ENCODE measurements at places on chromosomes 7 and 10.

- DNase-seq = no peak
Measured at GRCh38 chr7:102106625-102107024, 180.0 kb upstream of the SH2B2 start.

DNA sequence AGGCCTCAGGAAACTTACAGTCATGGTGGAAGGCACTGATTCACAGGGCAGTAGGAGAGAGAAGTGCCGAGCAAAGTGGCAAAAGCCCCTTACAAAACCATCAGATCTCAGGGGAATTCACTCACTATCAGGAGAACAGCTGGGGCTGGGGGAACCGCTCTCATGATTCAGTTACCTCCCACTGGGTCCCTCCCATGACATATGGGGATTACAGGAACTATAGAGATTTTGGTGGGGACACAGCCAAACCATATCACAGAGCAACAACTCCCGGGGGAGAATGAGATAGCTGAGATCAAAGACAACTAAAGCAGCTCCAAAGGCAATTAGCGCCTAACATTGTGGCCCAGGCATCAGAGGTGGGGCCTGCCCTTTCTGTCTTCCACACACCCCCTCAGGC, 85.4 kb upstream of the VOPP1 start:
- no peak for DNase-seq

DNA sequence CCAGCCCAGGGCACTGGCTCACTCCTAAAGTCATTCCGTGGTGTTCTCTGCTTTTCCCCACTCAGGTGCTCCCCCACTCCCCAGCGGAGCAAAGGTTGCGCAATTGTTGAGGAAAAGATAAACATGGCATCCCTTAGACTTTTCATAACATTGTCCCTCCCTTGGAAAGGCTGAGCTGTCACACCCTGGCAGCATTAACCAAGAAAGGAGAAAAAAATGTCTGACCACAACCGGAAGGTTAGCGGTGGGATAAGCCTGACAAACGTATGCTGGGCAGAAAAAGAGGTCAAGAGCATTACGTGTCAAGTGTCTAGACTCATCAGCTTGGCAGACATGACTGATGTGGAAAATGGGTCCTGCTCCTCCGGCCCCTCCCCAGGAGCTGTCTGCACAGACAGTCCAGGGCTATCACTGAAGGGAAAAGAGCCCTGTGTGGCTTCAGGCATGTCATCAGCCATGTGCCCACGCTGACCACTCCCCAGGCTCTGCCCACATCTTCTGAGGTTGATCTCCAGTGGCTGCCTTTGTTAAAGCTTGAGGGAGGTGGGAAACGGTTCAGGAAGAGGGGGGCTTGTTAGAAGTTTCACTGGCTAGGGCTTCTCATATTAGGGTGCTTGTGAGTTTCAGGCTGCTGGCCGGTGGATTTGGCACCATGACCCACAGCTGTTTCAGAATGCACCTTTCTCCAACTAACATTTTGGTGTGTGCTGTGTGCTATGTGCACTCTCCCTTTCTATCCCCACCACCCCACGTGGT, 30.1 kb downstream of the BTBD16 start:
- no peak for DNase-seq

- no peak for DNase-seq
Measured at GRCh38 chr7:16711730-16712129, 41.8 kb upstream of the TSPAN13 start.

- DNase-seq = no peak
Measured at GRCh38 chr10:13072339-13072738, 27.6 kb upstream of the OPTN start.

DNA sequence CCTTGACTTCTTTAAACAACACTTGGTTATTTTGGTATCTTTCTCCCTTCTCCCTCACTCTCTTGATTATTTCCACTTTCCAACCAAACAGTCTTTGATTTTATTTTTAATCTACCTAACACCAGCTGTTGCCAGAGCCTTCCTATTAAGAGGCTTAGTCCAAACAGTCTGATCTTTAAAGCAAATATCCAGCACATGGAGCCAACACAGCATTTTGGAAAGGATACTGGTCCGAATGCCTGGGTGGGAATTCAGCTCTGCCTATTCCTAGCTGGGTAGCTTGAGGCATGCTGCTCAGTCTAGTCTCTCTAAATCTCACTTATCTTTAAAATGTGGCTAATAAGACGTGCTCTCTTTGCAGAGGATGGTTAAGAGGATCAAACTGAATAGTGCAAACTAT, 129.3 kb downstream of the NRCAM start:
- DNase-seq = no peak

DNA sequence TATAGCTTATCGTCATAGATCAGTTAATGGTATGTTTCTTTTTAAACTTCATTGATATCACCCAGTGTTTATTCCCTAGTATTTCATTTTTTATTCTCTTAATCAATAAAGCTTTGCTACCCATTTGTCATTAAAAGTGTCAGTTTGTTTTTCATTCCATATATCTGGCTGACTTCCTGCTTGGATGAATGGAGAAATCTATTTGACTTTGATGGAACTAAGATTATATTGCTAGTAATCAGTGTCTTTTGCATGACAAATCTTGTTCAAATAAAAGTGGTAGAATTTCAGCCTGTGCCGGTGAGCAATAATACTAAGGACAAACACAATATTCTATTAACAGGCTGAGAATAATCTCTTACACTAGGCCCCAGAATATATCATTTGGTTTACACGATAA, 203.3 kb downstream of the SEC23IP start:
- no peak for DNase-seq

DNA sequence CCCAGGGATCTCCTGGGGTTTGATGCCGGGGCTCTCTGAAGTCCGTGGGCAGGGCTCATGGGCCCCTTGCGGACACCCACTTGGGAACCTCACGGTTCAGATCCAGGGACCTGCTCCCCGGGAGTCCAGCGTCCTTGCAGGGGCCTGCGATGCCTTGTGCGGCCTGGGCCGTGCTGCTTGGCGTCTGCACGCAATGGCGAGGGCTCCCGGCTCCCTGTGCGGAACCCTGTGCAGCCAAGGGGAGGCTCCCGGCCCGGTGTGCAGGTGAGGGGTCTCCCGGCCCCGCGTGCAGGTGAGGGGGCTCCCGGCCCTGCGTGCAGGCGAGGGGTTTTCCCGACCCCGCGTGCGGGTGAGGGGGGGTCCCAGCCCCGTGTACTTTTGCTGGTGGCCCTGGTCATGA, 146.7 kb downstream of the DNAJB6 start:
- DNase-seq = no peak
